Activated CD8-positive, alpha-beta memory T cell treated with anti-CD3 and anti-CD28 coated beads for 1 hour (primary cell): ENCODE measurements at places on chromosomes 5 and 9.

DNA sequence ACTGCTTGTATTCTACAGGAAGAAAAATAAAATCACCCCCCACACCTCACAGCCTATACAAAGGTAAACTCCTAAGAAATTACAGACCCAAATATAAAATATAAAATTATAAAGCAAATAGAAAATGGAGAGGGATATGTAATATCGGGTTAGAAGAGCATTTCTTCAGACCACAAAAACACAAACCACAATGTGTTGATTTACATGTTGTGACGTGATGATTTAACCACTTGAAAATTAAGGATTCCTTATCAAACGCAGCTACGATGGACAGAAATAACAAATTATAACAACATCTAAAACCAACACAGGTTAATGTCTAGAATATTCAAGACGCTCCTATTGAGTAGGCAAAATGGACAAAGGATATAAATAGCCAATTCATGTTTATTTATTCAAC, 26.3 kb downstream of the SSBP2 start:
- DNase-seq, result no peak

GRCh38 chr5:14223372-14223771, 80.2 kb downstream of the TRIO start:
- DNase-seq, result no peak

DNA sequence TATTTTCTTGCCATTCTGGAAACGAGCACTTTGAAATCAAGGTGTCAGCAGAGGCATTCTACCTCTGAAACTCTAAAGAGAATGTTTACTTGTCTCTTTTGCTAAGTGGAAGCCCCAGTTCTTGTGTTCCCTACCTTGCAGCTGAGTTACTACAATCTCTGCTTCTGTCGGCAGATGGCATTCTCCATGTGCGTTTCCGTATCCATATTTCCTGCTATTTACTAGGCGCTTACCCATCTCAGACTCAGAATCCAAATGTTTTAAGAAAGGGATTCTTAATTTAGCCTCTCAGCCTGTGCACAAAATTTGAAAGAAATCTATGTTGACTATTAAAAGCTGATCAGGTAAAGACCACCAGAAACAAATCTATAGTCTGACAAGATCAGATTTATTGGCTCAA, 221.3 kb upstream of the FTMT start:
- no peak for DNase-seq

- no peak for DNase-seq
These were observed 181.1 kb downstream of the PDZD2 start for GRCh38 chr5:31819926-31820516.

DNA sequence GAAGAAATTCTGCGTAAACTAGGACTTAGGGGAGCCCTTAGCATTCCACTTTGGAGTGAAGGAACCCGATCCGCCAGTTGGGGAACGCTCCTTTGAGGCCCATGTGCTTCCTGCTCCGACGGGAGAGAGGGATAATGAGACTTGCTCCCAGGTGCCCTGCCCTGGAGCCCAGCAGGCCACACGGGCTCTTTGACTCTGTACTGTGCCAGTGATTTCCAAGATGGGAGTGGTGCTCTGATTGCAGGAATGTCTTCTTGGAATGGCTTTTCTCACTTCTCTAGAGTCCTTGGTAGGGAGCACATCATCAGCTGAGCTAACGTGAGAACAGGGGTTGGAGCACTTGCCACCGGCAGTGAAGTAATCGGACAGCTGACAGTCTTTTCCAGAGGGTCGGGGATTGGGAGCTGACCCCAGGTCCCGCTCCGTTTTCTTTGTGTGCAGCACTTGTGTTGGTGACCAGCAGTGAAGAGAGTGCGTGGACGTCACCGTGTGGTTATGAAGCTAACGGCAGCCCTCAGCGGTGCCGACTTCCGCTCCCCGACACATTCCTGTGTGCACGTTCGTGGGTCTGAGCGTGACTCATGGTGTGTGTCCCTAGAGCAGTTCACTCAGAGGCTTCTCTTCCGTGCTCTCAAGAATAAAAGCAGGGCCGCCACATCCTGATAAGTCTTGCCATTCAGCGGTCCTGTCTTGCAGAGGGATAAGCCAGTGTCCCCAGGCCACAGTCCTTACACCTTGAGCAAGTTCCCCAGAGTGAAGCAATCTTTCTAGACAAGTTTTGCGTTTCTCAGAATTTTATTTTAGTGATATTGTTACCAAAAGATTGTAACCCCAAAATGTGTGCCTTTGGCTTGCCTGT, 25.6 kb downstream of the ABL1 start:
- no peak for DNase-seq

DNA sequence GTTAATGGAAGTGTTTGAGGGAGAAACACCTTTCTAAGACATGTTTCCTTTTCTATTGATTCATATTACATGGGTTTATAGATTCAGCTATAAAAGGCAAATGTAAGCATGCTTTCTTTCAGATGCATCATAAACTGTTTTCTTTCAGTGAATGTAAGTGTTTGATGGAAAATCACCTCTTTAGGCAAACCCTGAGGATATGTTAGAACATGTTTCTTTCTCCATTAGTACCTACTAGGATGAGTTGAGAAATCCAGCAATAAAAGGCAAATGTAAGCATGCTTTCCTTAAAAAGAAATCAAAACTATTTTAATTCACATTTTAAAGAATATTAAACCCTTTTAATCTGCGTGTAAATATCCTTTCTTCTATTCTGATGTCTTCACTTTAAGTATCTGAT, 31.6 kb downstream of the FNIP1 start:
- DNase-seq, result no peak

- DNase-seq, result no peak
These were observed 240.4 kb downstream of the FBXL7 start for GRCh38 chr5:15740383-15740782.

- no peak for DNase-seq
These were observed 124.6 kb upstream of the MTAP start for GRCh38 chr9:21677834-21678233.

- DNase-seq, result no peak
These were observed 26.5 kb downstream of the SMC5 start for GRCh38 chr9:70285246-70285645.

DNA sequence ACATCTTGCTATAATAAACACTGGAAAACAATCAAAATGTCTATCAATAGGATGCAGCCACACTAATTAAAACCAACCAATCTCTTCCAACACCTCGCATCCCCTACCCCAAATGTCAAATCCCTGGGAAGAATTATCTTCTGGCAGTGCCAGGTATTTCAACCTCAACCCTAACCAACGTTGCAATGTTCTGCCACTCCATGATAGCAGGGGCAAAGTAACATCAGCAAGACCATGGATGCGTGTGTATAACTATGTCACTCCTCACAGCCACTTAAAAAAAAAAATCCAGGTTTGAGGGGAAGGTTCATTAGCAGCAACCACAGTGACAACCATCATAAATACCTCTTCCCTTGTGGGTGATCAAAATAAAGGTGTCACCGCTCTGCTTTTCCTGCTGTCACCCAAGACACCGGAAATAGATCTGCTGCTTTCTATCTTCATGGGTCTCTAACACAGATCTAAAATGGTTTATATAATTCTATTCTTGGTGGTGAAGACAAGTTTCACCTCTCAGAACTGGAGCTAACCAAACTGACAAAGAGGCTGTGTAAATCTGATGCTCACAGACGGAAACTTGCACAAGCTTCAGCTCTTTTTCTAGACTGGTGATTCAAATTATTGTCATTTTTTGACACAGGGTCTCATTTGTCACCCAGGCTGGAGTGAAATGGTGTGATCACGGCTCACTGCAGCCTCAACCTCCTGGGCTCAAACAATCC, 9.9 kb downstream of the HSPA9 start:
- DNase-seq, result no peak

- no peak for DNase-seq
These were observed 25.9 kb downstream of the QRFP start for GRCh38 chr9:130870491-130871381.

GRCh38 chr5:19739671-19740070, 248.3 kb downstream of the CDH18 start:
- DNase-seq, result no peak

DNA sequence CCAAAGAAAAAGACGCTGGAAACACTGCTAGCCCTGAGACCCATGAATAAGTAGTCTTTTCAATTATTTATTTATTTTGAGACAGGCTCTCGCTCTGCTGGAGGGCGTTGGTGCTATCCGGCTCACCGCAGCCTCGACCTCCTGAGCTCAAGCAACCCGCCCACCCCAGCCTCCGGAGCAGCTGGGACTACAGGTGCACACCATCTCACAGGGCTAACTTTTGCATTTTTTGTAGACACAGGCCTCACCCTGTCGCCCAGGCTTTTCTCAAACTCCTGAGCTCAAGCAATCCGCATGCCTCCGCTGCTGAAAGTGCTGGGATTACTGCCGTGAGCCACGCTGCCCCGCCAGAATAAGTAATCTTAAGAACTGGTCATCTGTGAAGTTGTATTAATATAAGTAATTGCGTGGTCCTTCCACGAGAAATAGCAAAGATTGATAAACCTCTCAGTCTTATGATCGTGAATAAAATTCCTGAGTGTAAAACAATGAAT, 1.6 kb downstream of the ANXA2R start:
- DNase-seq, result no peak

- DNase-seq, result no peak
These were observed 174.4 kb downstream of the SLIT3 start for GRCh38 chr5:169126481-169127021.

- DNase-seq, result no peak
These were observed 59.8 kb downstream of the PHF2 start for GRCh38 chr9:93636172-93636661.
